ENCODE measurements at places on chromosomes 4 and X.

DNA sequence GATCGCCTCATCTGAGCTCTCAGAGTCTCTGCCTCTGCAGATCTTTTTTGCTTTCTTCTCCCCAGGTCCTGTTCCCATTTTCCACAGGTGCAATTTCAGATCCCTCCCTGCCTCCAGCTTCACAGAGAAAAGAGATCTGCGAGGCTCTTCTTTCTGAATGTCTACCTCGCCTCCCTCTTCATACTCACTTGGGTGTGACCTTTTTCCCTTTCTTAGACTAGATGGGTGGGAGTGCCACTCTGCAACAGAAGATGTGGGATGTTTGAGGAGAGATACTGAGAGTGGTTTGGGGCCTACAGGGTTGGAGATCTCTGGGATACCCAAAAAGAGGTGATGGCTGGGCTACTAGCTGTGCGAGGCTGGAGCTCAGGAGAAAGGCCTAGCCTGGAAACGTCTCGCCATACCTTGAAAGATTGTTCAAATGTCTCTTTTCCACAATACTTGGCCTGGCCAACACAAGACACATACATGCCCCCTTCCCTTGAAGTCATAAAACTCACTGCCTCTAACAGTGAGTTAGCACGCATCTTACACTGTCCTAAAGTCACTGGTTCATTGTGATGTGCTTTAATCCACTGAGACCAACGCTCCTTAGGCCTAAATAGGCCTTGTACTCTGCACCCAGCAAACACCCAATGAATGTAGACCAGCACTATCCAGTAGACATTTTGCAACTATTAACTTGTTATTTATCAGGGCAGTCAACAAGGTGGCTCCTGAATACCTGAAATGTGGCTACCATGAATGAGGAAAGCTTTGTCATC, 33.6 kb downstream of the IRF2 start:
- DNase-seq: no peak

GRCh38 chrX:6890544-6891261, 256.8 kb upstream of the STS start:
- no peak for DNase-seq

GRCh38 chr4:150577796-150578195, 4.2 kb upstream of the MAB21L2 start:
- DNase-seq: no peak

- no peak for DNase-seq
Observed at GRCh38 chrX:12910423-12911121, 4.2 kb downstream of the TLR8 start.

DNA sequence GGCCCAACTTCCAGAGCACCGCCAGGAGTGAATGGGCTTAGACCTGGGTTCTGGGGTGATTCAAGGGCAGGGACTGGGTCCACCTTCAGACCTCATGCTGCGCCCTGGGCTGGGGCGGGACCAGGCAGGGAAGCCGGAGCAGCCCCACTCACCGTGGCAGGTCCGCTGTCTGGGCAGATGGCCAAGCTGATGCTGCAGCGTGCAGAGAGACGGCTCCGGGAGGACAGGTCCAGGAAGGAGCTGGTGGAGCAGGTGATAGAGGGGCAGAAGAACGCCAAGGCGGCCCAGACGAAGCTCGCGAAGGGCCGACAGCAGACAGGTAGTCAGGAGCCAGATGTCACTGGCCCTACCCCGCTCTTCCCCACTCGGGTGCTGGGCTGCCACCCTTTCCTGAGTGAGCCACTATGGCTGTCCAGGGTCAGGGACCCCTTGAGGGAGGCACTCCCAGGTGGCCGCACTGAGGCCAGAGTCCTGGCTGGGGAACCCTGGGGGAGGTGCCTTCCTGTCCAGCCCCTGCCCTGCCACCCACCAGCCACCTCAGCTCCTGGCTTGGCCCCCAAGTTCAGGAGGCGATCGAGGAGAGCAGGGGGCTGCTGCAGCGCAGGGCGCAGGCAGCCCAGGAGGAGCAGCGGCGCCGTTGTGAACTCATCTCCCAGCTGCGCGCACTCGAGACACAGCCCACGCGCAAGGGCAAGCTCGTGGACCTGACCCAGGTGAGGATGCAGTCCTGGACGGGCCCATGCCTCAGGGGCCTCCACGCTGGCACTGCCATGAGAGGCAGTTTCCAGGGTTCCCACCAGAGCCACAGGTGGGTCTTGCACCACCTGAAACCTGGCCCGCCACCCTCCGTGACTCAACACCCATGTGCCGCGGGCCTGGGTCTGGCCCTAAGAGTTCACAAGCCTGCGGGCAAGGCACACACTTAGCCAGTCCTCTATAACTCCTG, 10.1 kb upstream of the RNF4 start:
- DNase-seq: no peak
